ENCODE measurements at places on chromosomes 5 and 9. TPM values are rescaled to one million over a fixed set of nuclear protein-coding genes. Genes with fewer than 3 reads are reported as not detected.

The MSMP gene
- total RNA-seq = 2.1 TPM

The BNC2 gene
- total RNA-seq = 2.1 TPM

The KIAA0825 gene
- 1.1 TPM for total RNA-seq

The C8G gene
- 11.9 TPM for total RNA-seq

The NHP2 gene
- 182 TPM for total RNA-seq

The BRD8 gene
- total RNA-seq = 65.9 TPM

The SV2C gene
- 0.35 TPM for total RNA-seq

The ZNF474 gene
- 0.20 TPM for total RNA-seq

The NR6A1 gene
- 4.8 TPM for total RNA-seq

The CDH9 gene
- not detected for total RNA-seq

DNA sequence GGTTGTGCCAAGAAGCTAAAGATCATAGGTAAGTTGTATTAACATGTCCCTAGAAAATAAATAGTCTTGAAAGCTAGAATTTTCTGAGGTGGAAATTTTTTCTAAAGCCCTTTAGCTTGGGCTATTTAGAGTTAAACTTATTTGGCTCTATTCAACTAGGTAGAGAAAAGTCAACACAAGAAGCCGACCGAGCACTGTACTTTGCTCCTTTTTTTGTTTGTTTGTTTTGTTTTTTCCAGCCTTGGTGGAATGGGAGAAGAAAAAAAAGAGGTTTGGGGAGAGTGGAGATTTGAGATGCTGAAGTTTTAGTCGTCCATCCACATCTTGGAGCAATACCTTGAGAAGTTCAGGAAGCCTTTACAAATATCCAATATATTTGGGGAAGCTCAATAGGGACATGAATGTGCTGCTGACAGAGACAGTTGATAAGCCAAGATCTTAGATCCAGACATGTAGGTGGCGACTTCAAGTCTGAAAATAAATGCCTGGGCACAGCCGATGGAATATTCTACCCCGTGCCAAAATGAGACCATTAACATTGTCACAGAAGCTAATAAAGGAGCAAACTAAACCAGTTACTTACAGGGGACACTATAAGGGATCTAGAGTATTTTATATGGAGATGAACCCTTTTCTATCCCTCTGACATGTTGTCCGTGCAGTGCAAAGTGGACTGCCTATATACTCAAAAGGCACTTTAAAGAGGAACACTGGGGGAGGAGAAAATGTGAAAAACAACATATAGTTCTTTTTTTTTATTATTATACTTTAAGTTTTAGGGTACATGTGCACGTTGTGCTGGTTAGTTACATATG is 466.1 kb downstream of the PTPRD start:
- DNase-seq = no peak

DNA sequence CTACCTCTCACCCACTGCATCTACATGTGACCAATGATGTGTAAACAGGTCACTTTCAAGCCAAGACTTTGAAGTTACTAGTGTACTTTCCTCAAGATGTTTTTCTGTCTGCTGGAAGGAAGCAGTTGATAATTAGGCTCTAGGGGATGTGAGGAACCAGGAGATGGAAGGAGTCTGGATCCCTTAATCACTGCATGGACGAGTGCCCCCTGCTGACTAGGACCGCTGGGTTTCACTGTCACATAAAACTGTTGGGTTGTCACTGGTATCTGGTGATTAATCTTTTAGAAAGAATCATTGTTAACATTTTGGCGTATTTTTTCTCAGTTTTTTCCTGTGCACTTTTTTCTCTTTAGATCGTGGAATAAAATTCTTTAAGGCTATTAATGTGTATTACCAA is 79.5 kb downstream of the SREK1 start:
- DNase-seq = peak; percentile 30

- no peak for DNase-seq
These were observed 26.1 kb downstream of the AP3B1 start for GRCh38 chr5:78268356-78268755.

DNA sequence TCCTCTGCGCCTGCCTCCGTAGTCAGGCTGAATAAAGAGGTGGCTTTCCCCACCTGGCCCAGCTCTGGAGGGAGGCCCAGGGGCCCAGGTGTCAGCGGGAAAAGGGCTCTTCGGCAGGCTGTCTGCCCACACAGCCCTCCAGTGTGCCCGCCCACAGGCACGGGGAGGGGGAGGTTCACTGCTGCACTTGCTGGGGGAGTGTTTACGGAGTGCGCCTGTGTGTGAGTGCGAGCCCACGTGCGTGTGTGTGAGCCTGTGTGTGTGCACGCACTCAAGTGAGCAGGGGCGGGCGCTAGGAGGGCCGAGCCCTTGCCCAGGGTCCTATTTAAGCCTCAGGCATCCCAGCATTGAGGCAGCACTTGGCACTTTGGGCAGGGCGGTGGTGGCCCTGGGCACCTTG is 10.9 kb downstream of the DNLZ start:
- DNase-seq = no peak

- no peak for DNase-seq
These were observed 6.7 kb upstream of the RASEF start for GRCh38 chr9:83069651-83070050.

DNA sequence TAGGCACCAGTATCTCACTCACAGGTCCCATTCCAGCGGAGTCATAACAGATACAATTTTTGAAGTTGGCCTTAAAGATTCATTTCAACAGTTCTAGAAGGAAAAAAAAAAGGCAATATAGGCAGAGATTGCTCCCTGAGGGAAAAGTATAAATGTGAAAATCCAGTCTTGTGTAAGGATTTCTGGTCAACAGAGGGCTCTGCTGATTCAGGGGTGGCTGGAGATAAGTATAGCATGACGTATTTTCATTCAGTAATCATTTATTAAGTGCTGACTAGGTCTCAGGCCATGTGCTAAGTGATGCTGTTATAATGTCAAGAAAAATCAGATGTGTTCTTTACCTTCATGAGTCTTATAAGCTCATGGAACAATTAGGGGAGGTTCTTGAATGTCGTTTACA is 377.3 kb upstream of the MEF2C start:
- no peak for DNase-seq

GRCh38 chr5:82197550-82197949 is 80.6 kb downstream of the RPS23 start:
- no peak for DNase-seq

- no peak for DNase-seq
These were observed 99.3 kb upstream of the LRRTM2 start for GRCh38 chr5:138974227-138975063.

- DNase-seq = no peak
These were observed 86.1 kb upstream of the CEP78 start for GRCh38 chr9:78149702-78150291.

DNA sequence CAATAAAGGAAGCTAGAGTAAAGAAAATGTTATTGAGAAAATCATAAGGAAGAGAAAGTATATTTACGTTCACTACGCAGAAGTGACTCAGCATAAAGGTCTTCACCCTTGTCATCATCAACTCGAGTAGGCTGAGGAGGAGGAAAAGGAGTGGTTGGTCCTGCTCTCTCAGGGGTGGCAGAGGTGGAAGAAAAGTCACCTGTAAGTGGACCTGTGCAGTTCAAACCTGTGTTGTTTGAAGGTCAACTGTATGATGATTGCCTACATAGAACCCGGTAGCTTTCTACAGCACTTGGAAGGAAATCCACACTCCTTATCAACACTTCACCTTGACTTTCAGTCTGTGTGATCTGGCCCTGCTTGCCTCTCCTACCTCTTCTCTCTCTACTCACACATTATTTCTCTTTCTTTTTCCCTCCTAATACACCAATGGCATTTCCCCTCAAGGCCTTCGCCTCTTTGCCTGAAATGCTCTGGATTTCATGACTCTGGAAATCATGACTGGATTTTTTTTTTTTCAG is 109.3 kb upstream of the CPEB4 start:
- peak; percentile 48 for DNase-seq

- no peak for DNase-seq
These were observed 254.0 kb upstream of the IRX1 start for GRCh38 chr5:3341446-3342240.

- DNase-seq = no peak
These were observed 13.2 kb downstream of the ZFAND5 start for GRCh38 chr9:72351538-72352453.

- DNase-seq = no peak
These were observed 120.0 kb upstream of the ACOT12 start for GRCh38 chr5:81513982-81514381.
